SHP77 treated with DMSO at 0.1 percent for 48 hours (cell line): ENCODE measurements at places on chromosomes 1 and 21.

GRCh38 chr1:11384170-11384554 is 94.8 kb upstream of the DISP3 start:
- no peak for DNase-seq

- DNase-seq, result peak; percentile 32
These were observed 60.5 kb downstream of the ERI3 start for GRCh38 chr1:44294588-44295007.

DNA sequence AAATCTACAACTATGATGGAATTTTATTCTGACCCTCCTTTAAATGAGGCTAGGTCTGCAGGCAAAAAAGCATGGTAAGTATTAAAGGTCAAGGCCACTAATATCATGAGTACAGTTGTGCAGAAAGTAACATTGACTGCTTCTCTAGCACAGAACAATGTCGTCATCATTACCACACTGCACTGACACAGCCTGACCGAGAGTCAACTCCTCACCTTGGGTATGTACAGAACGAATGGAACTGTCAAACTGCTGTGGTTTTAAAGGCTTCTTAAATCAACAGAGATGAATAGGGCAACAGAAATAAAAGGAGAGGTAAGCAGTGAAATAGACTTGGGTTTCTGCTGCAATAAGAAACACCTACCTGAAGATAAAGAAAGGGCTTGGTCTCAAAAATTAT is 88.8 kb downstream of the TBX15 start:
- DNase-seq, result no peak

GRCh38 chr1:25246600-25247023 is 642 bp downstream of the RSRP1 start:
- no peak for DNase-seq

DNA sequence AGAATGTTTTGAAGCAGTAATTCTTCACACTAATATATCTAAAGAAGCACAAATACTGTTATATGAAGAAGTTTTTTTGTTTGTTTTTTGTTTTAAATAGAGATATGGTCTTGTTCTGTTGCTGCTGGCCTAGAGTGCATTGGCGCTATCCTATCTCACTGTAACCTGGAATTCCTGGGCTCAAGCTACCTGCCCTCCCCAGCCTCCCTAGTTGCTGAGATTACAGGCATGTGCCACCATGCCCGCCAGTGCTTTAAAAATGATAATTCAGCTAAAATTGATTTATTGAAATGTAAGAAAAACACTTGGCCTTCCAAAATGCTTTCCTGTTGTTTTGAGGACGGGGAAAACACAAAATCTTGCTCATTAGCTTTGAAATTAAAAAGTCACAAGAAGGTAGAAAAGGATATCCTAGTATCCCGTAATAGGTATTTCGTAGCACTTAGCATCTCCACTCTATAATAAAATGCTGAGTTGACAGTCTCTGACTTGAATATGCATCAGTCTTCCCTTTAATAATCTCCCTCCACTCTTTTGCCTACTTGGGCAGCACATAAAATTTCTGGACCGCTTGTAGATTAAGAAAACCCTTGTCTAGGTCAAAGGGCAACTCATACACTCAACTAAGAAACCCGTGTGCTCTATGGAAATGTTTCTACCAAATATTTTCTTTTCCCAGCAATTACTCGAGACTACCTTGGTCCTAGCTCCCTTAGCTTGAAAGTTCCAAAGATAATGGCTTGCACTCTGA is 1.3 kb downstream of the SCYL3 start:
- DNase-seq, result no peak

- DNase-seq, result no peak
These were observed 6.7 kb downstream of the GRIK1 start for GRCh38 chr21:29933088-29933487.

DNA sequence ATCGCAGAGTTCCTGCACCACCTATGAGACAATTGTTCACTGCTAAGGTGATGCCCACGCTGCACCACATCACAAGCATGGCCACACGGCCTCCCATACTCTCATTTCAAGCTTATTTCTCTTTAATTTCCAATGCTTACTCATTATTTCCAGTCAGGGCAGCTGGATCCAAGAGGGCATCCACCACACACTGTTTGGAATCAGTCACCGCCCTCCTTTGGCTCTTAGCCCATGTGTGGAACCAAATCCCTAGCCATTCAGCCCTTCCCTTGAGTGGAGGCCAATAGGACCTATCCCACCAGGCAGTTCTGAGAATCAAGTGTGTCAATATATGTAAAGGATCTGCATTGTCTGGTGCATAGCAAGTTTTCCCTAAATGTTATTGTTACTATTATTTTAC is 26.3 kb upstream of the PALMD start:
- no peak for DNase-seq

DNA sequence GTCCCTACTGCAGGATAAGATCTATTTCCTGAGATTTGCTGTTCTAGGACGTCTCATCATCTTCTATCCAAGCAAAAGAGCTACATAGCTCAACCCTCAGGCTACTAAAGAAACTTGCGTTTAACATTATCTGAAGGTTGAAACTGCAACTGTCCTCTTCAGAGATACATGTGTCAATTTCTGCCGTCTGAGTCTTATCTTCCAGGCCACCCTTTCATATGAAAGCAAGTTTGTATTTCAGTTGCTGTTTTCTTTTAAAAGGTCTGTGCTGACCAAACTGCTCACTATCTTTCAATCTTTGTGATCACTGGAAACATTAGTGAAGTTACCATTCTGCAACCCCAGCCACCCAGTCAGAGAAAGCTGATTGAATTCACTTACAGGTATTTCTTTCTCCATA is 108.6 kb upstream of the RAB3GAP2 start:
- no peak for DNase-seq

DNA sequence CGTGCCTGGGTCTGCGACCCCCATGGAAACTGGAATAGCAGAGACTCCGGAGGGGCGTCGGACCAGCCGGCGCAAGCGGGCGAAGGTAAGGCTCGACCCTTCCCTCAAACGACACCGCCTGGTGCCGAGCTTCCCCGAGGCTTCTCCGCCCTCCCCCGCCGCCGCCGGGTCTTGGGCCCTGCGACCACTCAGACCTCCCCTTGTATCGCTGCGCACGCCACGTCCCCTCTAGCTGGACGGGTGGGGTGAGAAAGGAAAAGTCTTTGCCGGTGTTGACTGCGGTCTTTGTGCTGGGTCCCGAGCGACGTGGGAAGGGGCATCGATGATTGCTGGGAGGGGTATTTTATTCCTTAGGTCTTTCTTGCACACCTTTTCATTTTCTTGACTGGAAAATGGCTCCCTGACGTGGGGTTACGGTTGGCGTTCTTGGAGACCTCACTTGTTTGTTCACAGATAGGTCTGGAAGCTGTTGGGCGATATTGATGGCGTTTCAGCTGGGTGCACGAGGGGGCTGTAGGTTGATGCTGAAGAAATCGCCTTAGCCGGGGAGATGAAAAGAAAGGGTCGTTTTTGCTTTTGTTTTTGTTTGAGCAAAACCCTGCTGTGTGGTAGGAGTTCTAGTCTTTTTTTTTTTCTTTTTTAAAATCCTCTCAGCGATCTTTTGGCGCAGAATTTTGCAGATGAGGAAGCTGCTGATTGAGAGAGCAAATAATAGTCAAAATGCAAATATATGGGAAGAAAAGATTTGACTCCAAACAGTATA is 776 bp downstream of the KDM1A start:
- DNase-seq, result no peak

GRCh38 chr1:6935911-6936690 is 150.8 kb downstream of the CAMTA1 start:
- no peak for DNase-seq

DNA sequence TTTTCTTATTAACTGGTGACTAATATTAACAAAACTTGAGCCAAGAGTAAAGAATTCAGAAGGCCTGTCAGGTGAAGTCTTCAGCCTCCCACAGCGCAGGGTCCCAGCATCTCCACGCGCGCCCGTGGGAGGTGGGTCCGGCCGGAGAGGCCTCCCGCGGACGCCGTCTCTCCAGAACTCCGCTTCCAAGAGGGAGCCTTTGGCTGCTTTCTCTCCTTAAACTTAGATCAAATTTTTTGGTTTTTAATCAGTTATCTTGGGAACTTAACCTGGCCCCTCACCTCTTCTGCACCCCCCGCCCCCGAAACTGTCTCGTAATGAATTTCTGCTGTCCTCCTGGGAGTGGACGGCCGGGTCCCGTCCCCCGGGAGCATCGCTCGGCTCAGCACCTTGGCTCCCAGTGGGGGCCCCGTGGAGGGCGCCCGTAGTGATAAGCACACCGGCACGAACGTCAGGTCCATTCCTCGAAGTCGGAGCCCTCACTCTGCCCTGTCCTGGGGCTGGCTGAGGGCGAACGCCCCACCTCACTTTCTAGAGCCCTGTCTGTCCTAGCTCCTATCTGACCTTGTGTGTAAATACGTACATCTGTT is 29.5 kb upstream of the TRAPPC10 start:
- no peak for DNase-seq
